ENCODE measurements at places on chromosomes 11 and 22.

- no peak for DNase-seq
Measured at GRCh38 chr11:43268786-43269185, 43.0 kb upstream of the API5 start.

- DNase-seq: no peak
Measured at GRCh38 chr11:26828288-26828687, 106.4 kb upstream of the SLC5A12 start.

DNA sequence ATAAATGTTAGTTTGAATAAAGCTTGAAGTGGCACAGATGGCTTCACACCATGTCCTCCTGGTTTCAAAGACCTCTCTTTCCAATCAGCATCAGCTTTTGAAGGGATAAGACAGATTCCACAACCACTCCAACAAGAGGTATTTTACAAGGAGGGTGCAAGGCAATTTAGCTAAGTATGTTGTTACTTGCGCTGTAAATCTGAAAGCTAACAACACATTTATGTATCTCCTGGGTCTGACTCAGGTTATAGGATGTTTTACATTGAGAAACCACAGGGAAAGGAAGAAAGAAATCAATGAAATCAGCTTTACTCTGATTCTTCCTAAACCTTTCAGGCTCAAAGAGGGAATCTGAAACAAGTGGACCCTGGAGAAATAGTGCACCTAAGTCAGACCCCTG lies 12.1 kb downstream of the CWC15 start:
- DNase-seq: no peak

DNA sequence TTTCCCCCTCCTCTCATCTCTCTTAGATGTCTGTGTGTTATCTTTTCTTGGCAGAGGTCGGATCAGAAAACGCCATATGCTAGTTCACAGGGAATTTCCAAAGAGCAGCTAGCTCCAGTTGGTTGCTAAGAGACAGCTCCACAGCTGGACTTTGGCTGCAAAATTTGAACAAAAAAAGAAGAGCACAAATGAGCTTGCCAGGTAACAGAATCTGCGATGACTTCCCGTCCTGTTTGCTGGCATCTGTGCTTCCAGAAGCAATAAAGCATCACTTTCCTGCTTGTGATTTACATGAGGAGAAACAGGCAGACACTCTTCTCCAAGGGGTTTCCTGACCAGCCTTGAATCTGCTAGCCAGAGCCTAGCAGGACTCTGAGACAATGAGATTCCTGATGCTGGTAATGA lies 596.0 kb upstream of the B3GAT1 start:
- no peak for DNase-seq
